ENCODE measurements at places on chromosomes 11 and 22.

GRCh38 chr11:71977743-71978418, 20.8 kb upstream of the IL18BP start:
- DNase-seq: peak; percentile 48

GRCh38 chr22:43580271-43580750, 168.5 kb downstream of the MPPED1 start:
- no peak for DNase-seq

DNA sequence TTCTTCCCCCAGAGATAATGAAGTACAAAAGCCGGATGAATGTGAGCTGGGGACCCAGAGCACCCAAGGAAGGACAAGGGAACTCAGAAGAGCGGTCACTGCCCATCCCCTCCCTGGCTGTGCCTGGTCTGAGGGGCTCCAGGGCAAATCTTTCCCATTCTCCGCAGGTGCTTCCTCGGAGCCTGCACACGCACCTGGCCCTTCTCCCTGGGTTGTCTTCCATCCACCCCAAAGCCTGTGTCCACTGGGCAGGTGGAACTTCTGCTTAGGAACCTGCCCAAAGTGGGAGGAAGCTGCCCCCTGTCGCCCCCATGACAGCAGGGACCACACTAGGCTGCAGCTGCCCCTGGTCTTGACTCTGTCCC, 121.0 kb upstream of the FGF3 start:
- no peak for DNase-seq

DNA sequence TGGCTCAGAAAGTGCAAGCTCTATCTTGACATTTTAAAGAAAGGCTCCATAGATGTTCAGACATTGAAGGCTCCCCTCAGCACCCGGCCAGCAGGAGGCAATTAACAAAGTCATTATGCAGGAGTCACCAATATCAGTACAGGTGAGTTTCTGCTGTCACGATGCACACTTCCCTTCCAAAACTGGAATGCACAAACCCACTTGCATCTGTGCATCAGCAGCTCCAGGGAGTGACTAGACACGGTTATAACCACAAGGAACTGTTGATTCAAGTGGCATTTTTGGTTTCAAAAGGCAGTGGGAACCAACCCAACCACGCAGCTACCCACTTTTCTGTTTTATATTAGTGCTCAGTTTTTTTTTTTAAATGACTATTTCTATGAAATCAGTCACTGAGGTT, 293.9 kb upstream of the NARS2 start:
- DNase-seq: no peak

GRCh38 chr11:80970037-80970436, 1529.2 kb upstream of the TENM4 start:
- DNase-seq: no peak

- DNase-seq: no peak
Measured at GRCh38 chr11:19891022-19891421, 178.4 kb downstream of the NAV2 start.

GRCh38 chr11:119371778-119372182, 9.7 kb downstream of the USP2 start:
- peak; percentile 69 for DNase-seq

- no peak for DNase-seq
Measured at GRCh38 chr11:35363854-35364780, 55.2 kb downstream of the SLC1A2 start.

DNA sequence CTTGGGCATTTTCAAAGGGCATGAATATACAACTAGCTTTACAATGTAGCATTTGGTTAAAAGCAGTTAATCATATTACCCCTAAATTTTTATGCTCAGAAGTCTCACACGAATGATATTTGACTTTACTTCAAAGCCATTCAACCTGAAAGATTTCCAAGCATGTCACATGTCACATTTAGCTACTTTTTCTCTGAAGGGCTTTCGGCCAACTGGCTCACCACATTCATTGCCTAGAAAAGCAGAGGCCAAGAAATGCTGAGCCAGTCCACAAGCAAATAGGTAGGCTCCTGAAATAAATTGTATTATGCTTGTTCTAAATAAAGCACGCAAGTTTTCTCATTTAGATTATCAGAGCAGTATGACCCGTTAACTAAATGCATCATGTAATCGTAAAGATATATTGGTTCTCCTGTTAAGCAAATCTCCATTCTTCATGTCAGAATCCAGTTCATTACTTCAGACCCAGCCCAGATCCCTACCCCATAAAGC, 30.6 kb downstream of the PAX6 start:
- DNase-seq: no peak

DNA sequence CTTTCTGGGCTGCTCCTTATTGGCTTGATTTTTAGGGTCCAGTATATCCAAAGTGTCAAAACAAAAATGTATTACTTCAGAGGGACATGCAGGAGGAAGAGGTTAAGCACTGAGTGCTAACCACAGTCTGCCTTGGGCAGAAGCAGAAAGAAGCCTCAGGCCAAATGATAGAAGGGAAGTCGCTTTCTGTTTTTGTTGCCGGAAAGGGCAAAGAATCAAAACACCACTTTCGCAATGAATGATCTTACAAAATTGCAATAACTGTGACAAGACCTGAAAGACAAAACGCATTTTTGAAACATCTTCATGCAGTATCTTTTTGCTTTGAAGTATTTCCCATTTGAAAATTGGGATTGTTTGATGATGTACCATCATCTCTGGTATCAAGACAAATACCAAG, 70.1 kb upstream of the PICALM start:
- no peak for DNase-seq

Measured in putamen (tissue), 1 donor.